SK-MEL-5 (cell line): ENCODE measurements at places on chromosomes 3 and 15. TPM values are rescaled to one million over a fixed set of nuclear protein-coding genes. Genes with fewer than 3 reads are reported as not detected.

DNA sequence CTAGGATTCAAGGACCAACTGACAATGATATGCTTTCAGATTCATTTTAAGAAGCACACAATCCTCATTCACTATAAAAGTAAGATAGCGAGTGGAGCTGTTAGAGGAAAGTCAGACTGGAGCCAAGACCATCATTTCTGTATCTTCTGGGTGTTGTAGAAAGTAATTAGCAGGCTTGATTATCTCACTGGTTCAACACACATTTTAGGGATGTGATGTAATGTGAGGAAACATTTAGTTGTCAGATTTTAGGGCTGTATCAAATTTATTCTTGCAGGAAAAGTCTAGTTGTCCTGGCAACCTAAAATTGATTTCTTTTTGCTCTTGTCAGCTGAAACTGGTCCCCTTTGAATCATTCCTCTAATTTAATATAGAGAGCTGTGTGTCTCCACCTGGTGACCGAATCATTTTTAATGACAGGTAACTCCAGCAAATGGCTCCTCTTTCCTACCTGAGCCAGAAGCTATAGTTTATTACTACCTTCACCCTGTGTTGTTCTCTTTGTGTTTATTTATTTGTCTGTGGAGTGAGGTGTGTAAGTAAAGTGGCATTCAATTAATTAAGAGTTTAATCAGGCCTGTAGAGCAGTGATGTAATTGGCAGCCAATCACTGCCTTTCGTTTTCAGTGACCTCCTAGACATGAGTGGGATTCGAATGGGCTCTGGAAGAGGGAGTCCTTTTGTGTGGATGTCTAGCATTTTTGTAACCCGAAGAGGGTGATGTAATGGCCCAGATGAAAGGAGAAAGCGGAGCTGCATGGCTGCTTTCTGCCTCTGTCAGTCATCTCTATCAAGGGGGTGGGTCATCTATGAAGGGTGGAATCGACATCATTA lies 125.8 kb downstream of the LPP start:
- DNase-seq = no peak

DNA sequence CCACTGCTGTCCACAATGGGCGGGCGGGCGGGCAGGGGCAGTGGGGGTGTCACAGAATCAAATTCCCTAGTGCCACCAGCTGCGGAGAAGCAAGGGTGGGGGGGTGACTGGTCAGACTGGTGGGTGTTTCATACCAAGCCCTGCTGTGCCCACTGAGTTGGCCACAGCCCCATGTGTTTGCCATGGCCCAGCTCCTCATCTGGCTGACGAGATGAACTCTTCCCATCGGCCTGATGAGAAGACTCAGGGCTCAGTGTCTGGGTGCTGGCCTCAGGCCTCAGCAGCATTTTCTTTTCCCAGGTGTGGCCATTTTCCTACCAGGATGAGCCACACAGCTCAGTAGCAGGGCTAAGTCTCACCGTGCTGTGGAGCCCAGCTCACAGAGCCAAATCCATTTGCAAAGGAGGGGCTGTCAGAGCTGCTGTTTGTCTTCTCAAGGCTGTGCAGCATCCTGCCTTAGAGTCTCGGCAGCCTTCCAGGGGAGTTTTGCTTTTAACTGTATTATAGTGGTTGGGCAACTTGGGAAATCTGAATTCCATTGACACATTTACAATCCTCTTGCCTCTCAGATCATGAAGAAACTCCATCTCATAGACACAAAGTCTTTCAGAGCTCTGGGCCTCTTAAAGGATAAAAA lies 176.8 kb downstream of the ABHD5 start:
- DNase-seq = no peak

Gene RAD54L2
- total RNA-seq = 11.6 and 16.5 TPM in 2 replicates

GRCh38 chr3:153290268-153291015 lies 128.4 kb downstream of the RAP2B start:
- peak; percentile 72 for DNase-seq

Gene POLQ
- total RNA-seq = 5.6 and 5.7 TPM in 2 replicates

DNA sequence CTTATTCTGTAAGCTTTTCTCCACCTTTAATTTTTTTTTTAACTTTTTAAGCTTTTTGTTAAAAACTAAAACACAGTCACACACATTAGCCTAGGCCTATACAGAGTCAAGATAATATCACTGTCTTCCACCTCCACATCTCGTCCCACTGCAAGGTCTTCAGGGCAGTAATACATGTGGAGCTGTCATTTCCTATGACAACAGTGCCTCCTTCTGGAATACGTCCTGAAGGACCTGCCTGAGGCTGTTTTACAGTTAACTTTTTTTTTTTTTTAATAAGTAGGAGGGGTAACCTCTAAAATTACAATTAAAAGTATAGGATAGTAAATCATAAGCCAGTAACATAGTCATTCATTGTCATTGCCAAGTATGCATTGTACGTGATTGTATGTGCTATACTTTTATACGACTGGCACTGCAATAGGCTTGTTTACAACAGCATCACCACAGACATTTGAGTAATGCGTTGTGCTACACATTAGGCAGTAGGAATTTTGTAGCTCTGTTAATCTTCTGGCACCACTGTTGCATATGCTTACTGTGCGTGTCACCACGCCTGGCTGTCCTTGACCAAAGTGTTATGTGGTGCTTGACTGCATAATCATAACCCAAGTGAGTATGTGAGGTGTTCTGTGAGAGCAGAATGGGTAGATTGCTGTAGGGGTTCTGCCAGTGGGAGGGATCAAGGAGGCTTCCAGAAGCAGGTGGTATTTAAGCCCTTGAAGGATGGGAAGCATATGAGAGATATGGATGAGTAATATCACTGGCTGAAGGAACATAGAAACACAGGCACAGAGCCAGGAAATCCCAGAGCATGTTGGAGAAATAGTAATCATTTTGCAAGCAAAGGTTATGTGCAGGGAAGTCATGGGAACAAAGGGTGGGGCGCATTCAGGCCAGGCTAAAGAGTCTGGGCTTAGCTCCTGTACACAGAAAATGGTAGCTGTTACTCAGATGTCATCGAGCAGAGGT lies 18.3 kb downstream of the FBXO22 start:
- peak; percentile 74 for DNase-seq

GRCh38 chr3:65532215-65532614 lies 506.5 kb downstream of the MAGI1 start:
- no peak for DNase-seq

Gene ACTRT3
- 0.24 TPM in 1 of 2 replicates, not detected in the other for total RNA-seq

DNA sequence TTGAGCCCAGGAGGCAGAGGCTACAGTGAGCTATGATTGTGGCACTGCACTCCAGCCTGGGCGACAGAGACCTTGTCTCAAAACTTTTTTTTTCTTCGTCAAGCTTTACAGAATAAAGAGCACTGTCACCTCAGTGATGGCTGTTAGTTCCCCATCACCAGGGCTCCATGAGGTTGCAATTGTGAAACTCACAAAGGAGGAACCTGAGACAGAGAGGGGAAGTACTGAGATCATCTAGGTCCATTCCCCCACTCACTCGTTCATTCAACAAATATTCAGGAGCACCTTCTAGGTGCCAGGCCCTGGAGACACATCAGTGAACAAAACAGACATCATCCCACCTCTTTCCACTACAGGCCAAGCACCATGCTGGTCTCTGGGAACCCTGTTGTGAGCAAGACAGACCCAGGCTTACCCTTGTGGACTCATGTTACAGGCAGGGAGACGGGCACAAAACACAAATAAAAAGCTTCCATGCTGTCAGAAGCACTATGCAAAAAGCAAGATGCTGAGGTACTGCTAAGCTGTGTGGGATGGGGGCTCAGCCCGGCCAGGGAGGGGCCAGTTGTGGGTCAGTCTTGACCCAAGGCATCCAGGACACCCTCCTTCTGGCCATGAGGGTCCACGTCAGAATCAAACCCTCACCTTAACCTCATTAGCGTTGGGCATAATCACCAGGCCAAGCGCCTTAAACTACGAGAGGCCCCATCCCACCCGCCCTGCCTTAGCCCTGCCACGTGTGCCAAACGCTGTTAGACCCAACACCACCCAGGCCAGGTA lies 2.1 kb upstream of the RHO start:
- DNase-seq = no peak

DNA sequence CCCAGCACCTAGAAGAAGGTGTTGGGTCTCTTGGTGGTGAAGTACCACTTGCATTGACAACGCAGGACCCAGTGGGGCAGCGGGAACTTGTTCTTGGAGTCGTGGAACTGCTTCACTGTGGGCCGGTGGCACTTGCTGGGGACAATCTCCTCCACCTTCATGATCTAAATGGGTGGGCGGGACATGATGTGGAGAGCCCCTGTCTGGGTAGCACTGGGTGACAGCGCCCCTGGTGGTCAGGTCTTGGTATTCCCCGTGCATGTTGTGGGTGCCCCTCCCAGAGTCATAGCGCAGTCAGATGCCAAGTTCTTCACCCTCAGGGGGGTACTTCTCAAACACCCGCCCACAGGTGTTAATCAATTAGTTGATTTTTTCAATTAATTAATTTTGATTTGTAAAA lies 60.2 kb downstream of the AGBL1 start:
- peak; percentile 39 for DNase-seq

DNA sequence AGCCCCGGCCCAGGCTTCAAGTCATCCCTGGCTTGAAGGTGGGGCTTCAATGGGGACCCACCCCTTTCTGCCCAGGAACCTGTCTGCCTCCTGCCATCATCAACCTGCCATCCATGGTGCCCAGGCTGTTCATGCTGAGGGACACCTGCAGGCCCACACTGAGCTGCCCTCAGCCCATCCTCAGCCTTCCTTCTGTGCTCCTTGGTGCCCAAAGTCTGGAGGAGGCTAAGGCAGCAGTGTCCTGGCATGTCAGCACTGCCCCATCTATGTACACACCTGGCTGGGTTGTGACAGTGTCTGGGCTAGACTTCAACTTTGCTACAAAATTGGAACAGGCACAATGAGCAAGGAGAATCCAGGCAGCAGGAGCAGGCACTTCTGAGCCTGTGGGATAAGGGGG lies 745.3 kb upstream of the EPHA6 start:
- no peak for DNase-seq

DNA sequence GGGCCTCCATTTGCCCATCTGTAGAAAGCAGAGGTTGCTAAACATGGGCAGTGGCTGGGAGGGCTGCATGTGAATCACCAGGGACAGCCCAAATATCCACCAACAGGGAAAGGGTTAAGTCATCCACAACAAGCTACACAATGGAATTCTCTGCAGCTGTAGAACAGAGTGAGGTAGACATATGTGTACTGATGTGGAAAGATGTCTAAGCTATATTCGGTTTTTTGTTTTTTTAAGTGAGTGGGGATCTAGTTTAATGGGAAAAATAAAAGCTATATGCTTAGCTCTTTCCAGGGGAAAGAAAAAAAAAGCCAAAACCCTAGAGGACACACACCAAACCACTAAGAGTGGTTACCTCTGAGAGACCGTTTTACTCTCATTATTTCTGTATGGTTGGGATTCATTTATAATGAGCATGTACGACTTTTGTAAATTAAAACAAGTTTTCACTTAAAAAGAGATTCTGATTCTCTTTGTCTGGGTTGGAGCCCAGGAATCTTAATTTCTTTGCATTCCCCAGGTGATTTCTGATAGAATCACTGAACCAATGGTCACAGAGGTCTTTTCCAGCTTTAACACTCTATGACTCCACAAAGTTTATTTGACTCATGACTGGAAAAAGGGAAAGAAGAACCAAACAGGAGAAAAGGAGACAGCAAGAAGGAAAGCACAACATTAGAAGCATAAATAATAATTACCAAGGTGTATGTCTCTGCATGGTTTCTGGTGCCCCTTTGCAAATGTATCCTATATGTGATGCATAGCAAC lies 19.1 kb downstream of the CRABP1 start:
- no peak for DNase-seq

GRCh38 chr3:129065016-129065719 lies 4.6 kb downstream of the GP9 start:
- no peak for DNase-seq

- DNase-seq = no peak
Observed at GRCh38 chr15:25793354-25794050, 69.6 kb downstream of the ATP10A start.

DNA sequence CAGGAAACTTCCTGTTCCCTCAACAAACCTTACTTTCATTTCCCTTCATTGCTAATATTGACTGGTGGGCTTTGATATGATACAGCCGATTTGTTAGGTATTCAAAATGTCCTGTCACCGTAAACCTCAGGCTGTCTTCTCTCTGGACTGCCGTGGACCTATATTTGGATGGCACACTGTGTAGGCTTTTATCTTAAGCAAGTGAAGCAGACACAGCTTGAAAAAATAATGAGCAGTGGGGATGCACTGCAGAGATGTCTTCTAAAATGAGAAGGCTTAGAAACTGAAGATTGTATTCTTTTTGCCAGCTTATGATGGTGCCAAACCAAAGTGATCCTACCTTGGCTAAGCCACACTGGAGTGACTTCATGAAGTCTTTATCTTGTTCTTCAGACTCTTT lies 266.3 kb downstream of the NR1D2 start:
- DNase-seq = no peak

Gene EPHB1
- total RNA-seq = 1.1 TPM in 1 of 2 replicates, not detected in the other

DNA sequence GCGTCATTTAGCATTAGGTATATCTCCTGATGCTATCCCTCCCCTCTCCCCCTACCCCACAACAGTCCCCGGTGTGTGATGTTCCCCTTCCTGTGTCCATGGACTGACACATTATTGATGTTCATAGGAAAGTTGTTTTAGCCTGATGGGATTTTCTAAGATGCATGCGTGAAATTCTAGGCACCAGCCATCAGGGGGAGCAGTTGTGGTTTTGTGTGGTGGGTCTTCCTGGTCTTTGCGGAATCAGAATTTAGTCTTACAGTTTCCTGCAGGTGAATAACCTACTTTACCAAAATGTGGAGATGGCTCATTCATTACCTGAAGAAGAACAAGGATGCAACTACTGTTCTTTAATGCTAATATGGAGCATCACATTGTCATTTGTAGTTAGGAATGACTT lies 455.0 kb upstream of the THBS1 start:
- DNase-seq = peak; percentile 74

DNA sequence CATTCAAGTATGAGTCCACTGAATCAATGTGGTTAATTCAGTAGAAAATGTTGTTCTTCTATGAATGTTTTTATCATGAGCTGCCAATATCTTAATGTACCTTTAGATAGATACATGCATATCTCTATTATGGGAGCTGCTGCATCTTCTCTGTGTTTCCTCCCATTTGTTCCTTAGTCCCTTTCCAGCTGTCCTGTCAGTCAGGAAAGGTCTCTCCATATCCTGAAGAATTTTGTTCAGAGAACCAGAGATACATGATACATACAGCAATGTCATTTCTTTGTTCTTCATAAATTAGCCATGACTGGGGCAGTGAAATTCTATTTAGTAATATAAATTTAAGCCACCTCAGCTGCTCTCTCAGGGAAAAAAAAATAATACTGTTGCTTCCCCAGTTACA lies 103.7 kb downstream of the P3H2 start:
- DNase-seq = no peak

Gene LRRC49
- total RNA-seq = 1.1 and 1.6 TPM in 2 replicates

GRCh38 chr15:72365844-72366243 lies 10.0 kb downstream of the HEXA start:
- no peak for DNase-seq

DNA sequence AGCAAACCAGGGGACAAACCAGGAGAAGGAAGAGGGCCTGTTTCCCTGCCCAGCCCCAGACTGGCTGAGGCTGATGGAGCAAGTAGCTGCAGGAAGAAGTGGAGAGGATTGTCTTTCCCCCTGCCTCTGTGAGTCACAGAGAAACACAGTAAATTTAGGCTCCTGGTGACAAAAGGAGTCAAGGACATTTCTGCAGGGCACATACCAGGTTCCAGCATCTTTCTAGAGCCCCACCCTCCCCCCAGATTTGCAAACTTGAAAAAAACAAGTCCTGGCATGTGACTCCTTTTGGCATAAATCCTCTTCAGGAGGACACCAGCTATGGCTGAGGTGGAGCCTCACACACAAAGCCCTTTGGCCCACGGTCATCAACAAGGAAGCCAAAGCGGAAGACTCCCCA lies 17.8 kb downstream of the PLD1 start:
- DNase-seq = no peak
